ENCODE measurements at places on chromosomes 12 and 14.

DNA sequence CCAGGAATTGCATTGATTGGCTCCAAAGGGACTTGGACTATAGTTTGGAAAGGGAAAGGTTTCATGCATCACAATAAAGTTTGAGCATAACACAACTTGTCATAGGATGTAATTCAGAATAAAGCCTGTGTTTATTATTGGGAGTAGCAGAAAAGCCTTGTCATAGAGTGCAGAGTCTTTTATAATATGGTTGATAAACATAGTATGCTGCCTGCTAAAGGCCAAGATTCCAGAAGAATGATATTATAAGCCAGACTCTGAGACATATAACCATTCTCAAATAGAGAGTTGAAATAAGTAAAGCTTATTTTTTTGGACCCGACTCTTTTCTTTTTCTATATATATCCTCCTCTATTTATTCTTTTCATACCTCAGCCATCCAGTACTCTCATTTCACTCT lies 207.3 kb downstream of the LRIG3 start:
- no peak for DNase-seq

GRCh38 chr12:56679883-56680575 lies 8.1 kb downstream of the PTGES3 start:
- no peak for DNase-seq

- DNase-seq = no peak
Observed at GRCh38 chr14:65260786-65261185, 151.7 kb upstream of the FUT8 start.

GRCh38 chr12:130007771-130008170 lies 103.9 kb upstream of the TMEM132D start:
- no peak for DNase-seq

DNA sequence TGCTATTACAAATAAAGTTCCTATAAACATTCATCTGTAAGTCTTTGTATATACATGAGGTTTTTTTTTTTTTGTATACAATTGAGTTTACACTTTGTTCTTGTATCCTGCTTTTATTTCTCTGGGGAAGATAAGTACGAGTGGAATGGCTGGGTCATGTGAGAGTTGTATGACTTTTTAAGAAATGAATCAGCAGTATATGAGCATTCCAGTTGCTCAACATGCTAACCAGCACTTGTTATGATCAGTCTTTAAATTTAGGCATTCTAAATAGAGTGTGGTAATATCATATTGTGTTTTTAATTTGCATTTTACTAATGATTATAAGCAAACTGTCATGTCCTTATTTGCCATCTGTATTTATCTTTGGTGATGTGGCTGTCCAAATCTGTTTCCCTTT lies 44.7 kb upstream of the AMIGO2 start:
- DNase-seq = no peak

DNA sequence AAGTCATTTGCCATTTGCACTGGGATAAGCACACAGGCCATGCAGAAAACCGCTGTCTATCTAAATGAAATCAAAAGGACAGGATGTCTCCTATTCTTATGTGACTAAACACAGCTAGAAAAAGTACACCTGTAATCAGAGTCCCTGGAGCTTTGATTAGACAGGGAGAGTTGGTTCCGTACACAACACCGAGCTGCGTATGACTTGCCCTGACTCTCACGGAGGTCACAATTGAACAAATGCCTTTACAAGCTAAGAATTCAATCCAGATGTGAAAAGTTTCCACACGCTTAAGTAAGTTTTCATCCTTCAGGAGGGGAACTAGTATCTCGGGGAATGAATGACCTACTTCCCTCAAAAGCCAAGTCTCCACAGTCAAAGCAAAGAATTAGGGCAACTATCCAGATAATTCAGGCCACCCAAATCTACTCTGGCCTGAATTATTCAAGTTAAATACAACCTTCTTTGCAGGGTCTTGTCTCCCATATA lies 67.5 kb downstream of the RTN1 start:
- DNase-seq = no peak

DNA sequence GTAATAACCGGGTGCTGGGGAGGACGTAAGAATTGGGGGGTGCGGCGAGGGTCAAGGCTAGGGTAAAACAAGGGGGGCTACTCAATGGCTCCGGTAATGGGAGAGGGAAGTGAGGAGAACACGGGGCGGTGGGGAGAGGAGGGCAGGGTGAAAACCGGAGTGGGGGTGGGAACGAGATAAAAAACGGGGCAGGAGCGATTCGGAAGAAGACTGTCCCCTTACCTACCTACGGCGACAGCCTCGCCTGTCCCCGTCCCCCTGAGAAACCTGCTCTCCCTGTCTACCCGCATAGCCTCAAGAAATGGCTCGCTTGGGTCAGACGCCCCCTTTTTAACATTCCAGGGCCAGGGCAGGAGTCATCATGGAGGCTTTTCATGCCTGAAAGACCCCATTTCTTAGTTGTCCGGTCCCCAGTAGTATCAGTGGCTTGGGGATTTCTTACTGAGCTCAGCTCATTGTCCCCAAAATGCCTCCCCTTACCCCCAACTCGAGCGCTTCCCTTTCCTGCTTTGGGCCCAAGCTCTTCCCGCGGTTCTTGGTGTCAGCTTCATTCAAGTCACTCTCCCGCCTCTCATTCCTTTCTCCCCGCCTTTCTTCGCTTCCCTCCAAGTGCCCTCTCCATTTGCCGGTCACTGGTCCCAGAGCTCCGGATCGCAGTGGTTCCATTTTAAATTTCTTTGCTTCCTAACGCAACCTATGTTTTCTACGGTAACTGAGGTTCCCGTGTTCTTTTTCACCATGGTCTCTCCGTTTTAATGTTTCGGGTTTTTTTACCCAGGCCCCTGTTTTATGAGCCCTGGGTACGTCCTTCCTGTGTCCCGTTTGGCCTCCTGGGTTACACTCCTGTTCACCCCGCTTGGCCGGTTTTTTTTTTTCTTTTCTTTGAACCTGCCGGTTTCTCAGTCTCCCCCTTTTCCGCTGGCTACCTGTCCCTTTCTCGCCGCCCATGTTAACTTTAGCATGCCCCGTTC lies 1.2 kb upstream of the WSB2 start:
- no peak for DNase-seq

GRCh38 chr12:26848156-26848825 lies 15.3 kb upstream of the ITPR2 start:
- DNase-seq = no peak

DNA sequence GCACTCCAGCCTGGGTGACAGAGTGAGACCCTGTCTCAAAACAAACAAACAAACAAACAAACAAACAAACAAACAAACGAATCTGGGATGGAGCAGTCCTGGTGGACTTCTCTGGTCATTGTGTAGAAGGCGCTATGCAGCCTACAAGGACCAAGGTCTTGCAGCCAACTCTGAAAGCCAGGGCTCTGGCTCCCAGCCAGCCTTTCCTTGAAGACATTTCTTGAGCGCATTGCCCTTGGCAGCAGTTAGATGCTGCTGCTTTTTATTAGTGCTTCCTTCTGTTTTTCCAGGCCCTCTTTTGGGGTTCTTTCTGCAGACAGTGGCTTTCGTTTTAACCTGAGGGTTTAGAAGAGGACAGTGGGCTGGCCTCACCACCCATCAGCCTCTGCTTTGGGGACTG lies 20.2 kb downstream of the CCDC177 start:
- DNase-seq = no peak

DNA sequence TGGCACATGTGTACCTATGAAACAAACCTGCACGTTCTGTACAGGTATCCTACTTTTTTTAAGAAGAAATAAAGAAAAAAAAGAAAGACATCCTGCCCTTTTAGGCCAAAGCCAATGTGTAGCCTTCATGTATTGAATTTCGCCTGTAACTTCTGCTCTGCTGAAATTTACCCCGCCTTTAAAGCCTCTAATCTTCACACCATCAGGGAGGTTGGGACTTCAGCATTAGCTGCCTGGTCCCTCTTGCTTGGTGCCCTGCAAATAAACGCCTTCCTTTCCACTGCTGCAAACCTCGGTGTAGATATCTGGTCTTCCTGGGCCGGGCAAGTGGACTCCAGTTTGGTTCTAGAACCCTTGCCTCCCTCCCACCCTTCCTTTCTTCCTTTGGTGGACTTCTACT lies 2.6 kb upstream of the KRT71 start:
- no peak for DNase-seq

GRCh38 chr14:77980475-77981321 lies 180.8 kb downstream of the ADCK1 start:
- no peak for DNase-seq

DNA sequence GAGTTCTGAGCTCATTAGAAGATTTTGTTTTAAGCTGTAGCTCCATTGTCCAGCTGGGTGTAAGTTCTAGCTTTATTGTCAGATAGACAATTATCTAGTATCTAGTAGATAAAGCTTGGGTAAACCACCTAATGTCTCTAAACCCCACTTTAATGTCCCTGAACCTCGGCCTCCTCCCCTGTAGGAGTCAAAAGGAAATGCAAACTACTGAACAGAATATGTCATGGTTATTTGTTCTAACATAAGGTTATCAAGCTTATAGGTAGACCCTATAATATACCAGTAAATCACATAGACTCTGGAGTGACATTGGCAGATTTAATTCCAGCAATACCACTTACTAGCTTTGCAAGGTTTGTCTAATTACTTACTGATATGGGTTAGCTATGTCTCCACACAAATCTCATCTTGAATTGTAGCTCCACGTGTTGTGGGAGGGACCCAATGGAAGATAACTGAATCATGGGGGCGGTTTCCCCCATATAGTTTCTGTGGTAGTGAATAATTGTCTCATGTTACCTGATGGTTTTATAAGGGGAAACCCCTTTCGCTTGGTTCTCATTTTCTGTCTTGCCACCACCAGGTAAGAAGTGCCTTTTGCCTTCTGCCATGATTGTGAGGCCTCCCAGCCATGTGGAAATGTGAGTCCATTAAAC lies 29.4 kb downstream of the BCAT1 start:
- DNase-seq = peak; percentile 9

- no peak for DNase-seq
Observed at GRCh38 chr14:101005447-101005846, 101.9 kb upstream of the RTL1 start.

GRCh38 chr14:64717870-64718269 lies 13.6 kb downstream of the PLEKHG3 start:
- DNase-seq = no peak

DNA sequence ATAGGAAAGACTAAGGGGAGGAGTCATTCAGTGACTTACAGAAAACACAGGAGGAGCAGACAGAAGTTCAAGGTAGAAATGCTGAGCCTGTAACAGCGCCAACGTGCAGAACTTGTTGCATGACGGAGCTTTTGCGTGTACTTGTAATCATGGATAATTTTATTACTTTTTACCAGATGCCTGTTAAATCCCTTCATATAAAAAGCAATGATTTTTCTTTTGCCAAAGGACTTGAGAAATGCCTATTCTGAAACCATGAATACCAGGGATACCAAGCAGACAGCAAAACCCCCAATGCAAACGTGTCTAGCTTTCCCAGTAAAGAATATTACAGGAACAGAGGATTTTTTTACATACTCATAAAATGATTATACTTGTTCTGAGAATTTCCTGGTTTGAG lies 163.6 kb upstream of the GSC start:
- no peak for DNase-seq

GRCh38 chr12:6934110-6934509 lies 6.4 kb downstream of the ATN1 start:
- no peak for DNase-seq

DNA sequence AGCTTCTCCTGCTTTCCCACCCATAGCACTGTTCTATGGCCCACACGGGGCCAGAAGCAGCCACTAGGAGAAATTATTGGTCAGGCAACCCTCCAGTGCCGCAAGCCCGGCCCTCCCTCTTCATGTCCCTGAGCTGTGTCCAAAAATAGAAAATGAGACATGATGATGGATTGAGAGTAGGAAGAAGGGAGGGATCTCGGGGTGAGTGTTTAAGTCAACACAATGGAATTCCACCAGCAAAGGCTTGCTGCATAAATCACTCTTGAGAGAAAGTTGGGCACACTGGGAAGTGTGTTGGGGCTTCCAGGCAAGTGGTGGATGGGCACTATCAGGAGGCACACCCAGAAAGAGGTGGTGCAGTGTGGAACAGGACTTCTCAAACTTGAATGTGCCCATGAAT lies 94.2 kb downstream of the LLPH start:
- DNase-seq = no peak

DNA sequence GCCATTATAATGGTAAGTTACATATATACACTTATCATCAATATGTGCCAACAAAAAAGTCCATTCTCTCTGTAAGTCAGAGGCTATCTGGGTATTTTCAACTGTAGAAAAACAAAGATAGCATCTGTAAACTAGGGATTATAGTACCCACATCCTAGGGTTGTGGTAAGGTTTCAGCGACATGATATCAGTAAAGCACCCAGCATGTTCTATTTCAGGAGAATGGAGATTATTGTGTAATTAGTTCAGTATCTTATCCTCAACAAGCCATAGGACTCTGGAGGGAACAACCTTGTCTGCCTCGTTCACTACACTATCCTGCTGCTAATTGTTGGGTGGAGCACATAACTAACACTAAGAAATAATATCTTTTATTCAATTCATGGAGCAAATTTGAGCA lies 19.7 kb upstream of the CKAP4 start:
- DNase-seq = no peak

GRCh38 chr14:50599700-50600444 lies 39.9 kb downstream of the ATL1 start:
- DNase-seq = no peak

DNA sequence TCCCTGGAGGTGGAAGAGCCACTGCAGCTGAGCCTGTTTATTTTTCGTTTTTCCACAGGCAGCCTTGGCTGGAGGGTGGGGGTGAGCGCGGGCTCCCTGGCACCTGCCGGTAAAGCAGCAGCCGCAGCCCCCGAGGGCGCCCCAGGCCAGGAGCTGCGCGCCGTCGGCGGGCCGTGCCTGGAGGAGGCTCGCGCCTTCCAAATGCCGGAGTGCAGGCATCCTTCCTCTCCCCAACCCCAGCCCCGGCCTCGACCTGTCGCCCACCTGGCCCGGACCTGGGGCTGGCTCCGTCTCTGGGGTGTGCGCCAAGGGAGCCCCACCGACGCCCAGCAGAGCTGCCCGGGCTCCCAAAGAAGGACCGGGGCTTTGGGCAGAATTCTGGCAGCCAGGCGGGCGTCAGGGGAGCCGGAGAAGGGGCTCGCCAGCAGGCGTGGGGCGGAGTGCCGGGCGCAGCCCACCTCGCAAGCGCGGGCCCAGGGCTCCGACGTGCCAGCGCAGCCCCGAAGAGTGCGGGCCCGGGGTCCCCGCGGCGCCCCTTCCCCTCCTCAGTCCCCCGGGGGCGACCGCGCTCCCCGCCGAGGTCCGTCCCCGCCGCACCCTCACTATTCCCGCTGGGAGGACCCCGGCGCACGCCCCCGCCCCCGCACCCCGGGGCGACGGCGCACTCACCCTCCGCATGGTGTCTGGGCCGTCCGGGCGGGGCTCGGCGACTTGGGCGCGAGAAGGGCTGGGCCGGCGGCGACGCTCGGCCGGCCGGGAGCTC lies 130.3 kb downstream of the NDUFA12 start:
- no peak for DNase-seq

DNA sequence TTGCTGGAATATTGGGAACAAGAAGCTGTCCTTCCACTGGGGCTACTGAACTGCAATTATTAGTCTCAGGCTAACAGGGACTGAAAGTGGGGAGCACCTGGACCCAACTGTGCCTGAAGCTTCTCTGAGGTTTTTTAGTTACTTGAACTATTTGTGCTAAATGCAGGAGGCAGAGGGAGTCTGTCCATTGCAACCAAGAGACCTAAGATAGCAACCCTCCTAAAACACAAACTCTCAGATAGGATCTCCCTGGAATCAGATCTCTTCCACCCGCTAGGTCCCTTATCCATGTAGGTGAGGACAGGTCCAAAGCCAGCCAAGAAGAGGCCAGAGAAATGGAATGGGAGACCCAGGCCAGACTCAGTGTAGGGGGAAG lies 58.1 kb downstream of the NCOR2 start:
- DNase-seq = no peak
